ENCODE measurements at places on chromosomes 6 and 20. TPM values are rescaled to one million over a fixed set of nuclear protein-coding genes. Genes with fewer than 3 reads are reported as not detected.

GRCh38 chr6:7912024-7912423 lies 1.4 kb upstream of the TXNDC5 start:
- H3K4me3 ChIP-seq: no peak overlapping the region
- no peak overlapping the region for H3K27ac ChIP-seq
- H3K36me3 ChIP-seq: no peaks in the 10 kb centered on the region
- no peak for DNase-seq
- no peaks in the 10 kb centered on the region for H3K27me3 ChIP-seq

- H3K27ac ChIP-seq: no peak overlapping the region
- no peaks in the 10 kb centered on the region for H3K27me3 ChIP-seq
- DNase-seq: peak; percentile 62
- H3K4me3 ChIP-seq: no peak overlapping the region
- no peaks in the 10 kb centered on the region for H3K36me3 ChIP-seq
- no peaks in the 10 kb centered on the region for H3K4me1 ChIP-seq
Measured at GRCh38 chr20:50464026-50464724, 46.0 kb upstream of the PTPN1 start.

The RALGAPA2 gene
- total RNA-seq: 76.3 TPM

The HLA-DMB gene
- total RNA-seq: 3.1 TPM

The GRM1 gene
- not detected for total RNA-seq
